ENCODE measurements at places on chromosomes 4 and X. TPM values are rescaled to one million over a fixed set of nuclear protein-coding genes. Genes with fewer than 3 reads are reported as not detected.

TIMM17B gene
- 33.7 TPM for polyA plus RNA-seq

TEX11 gene
- 0.17 TPM for polyA plus RNA-seq

NUP54 gene
- polyA plus RNA-seq, result 93.6 TPM

DNA sequence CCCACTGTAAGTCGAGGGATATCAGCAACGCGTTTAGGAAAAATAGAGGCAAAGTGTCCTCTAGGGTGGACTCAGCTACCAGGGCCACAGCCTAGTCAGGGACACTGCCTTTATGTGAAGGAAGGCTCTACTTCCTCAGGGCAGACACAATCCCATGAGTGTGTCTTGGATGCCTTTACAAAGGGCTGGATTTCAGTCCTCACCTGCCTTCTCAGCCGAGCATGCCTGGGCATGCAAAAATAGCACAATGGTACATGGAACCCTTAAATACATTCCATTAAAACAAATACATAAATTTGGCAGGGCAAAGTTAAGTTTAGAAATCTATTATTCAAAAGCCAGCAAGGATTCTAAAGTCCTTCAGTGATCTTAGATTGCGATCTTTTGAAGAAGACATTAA is 51.1 kb downstream of the DMD start:
- no peak for DNase-seq

- DNase-seq, result no peak
Measured at GRCh38 chr4:61223385-61223784, 23.3 kb downstream of the ADGRL3 start.

DNA sequence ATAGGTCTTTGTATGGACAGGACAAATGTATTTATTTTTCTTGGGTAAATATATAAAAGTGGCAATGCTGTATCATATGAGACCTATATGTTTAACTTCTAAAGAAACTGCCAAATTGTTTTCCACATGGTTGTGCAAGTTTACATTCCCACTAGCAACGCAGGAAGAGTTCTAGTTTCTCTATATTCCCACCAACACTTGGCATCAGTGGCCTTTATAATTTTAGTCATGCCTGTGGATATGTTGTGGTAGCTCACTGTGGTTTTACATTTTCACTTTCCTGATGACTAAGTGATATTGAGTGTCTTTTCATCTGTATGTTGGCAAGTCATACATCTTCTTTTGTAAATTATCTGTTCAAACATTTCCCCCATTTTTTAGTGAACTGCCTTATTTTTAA is 126.0 kb downstream of the EMCN start:
- DNase-seq, result no peak

DNA sequence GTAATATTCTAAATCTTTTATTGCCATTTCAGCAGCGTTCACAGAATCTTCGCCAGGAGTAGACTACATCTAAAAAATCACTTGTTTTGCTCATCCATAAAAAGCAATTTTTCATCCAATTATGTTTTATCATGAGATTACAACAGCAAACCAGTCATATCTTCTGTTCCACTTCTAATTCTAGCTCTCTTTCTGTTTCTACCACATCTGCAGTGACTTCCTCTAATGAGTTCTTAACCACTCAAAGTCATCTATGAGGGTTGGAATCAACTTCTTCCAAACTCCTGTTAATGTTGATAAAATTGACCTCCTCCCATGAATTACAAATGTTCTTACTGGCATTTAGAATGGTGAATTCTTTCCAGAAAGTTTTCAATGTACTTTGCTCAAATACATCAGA is 174.4 kb upstream of the BRWD3 start:
- no peak for DNase-seq

DNA sequence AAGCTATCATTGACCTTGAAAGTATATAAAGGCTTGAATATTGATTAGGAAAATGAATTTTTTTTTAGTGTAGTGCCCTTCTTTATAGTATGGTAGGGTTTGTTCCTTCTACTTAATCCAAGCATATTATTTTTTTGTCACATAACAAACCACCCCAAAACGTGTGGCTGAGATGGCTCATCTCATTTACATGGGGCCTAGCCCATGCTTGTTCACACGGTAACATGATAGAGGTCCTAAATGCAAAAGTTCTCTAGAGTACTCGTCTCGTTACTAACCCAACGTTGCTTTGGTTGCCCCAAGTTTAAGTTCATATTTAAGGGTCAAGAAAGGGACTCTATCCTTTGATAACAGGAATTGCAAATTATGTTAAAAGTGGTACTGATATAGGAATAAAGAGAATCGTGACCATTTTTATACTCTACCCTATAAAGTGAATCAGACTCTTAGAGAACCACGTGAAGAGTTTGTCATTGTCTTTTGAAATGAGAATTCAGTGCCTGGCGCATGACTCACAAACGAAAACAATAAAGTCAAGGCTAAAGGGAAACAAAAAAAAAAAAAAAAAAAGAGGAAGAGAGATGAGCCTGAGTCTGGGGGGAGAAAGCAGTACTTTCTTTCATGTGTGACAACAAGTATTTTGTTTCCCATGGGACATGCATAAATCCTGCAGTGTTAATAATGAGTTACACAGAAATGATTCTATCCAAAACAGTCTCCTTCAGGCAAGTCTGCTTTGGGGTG is 402.8 kb upstream of the NWD2 start:
- DNase-seq, result no peak

FAT1 gene
- polyA plus RNA-seq, result 290 TPM

ZMAT1 gene
- 46.6 TPM for polyA plus RNA-seq

DNA sequence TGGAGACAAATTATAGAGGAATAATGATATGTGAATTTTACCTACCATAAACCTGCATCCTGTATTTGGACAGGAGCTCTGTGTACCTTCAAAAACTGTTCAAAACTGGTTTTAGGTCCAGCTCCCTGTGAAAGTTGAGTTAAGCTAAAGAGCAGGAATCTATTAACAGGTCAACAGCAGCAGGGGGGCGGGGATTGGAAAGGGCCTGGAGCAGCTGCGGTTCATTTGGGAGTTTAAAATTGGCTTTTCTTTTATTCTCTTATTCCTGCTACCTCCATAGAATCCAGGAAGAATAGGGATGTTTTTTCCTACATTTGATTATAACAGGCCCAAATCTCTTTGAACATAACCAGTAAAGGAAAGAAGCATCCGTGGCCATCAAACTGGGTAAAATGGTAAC is 23.8 kb downstream of the SHROOM3 start:
- DNase-seq, result peak; percentile 37

UBE2A gene
- 104 TPM for polyA plus RNA-seq

SPACA5 gene
- 0.58 TPM for polyA plus RNA-seq

GRCh38 chr4:7892212-7893019 is 47.2 kb downstream of the AFAP1 start:
- peak; percentile 75 for DNase-seq

DNA sequence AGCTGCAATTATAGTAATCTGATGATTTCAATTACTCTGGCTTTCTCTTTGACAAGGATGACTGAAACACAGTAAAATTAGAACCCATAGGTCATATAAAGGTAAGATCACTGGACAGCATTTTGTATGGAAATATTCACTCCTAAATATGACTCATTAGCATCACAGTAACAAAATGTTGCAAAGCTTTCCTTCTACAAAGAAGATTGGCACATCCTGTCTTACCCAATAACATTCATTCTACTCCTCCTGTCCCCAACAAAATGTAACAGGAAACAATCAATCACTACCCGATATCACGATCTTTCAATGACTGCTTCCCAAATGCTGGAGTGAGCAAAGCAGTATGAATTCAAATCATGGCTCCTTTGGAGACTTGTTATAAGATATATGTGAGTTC is 95.3 kb downstream of the FANCB start:
- no peak for DNase-seq

DNA sequence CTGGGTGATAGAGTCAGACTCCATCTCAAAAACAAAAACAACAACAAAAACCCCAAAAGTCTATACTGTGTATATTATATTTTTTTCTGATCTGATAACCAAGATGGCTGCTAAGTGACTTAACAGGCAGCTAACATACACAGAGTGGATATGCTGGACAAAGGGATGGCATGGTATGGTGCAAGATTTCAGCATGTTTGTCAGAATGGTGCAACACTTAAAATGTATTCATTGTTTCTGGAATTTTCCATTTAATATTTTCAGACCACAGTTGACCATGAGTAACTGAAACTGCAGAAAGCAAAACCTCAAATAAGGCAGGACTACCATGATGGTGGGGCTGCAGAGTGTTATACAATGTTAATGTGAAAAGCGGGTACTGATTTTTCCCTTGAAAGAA is 6.1 kb upstream of the BOD1L1 start:
- no peak for DNase-seq

Data from left kidney (tissue), 8 donors.